Naive thymus-derived CD8-positive, alpha-beta T cell (primary cell): ENCODE measurements at places on chromosomes 5 and 9. TPM values are rescaled to one million over a fixed set of nuclear protein-coding genes. Genes with fewer than 3 reads are reported as not detected.

DNA sequence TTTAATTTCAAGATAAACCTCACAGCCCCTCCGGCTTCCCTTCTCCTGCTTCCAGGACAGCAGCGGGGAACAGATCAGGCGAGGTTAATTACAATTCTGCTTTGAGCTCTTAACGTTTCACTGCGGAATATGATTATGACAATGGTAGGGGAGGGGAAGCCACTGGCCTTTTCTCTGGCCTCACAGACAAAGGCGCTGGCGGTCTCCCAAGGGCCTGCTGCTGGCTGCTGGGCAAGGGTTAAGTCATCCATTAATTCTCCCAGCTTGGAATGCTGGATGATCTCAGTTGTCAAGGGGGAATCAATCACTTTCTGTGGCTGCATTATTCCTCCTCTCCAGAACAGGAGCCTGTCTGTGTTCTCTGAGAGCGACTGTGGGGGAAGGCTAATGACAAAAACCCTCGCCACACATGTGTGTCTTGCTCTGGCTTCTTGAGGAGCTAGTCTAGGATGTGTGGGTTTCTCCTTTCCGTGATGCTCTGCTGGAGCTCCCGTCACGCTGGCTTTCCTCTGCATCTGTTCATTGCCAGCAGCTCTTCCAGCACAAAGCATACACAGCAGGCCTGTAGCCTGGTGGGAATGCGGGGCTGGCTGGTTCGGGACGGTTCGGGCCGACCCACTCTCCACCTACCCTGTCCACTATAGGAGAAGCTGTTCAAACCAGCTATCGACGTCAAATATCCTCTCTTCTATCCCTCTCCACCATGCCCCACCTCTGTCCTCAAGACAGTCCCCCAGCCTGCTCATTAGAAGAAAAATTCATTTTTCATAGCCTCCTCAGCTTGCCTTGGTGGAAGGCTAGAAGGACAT lies 82.8 kb downstream of the DCP2 start:
- H3K27ac ChIP-seq, result peak overlapping the region; percentile 86
- H3K27me3 ChIP-seq, result no peaks in the 10 kb centered on the region
- peak overlapping the region; percentile 71 for H3K4me3 ChIP-seq
- DNase-seq, result no peak
- peaks cover 58% of the 10 kb centered on the region for H3K4me1 ChIP-seq

RALGDS gene
- 93.7 TPM for total RNA-seq

- no peaks in the 10 kb centered on the region for H3K4me1 ChIP-seq
- DNase-seq, result peak; percentile 23
- no peak overlapping the region for H3K27ac ChIP-seq
- no peaks in the 10 kb centered on the region for H3K27me3 ChIP-seq
Observed at GRCh38 chr5:95664204-95664786, 17.7 kb downstream of the RFESD start.

DNA sequence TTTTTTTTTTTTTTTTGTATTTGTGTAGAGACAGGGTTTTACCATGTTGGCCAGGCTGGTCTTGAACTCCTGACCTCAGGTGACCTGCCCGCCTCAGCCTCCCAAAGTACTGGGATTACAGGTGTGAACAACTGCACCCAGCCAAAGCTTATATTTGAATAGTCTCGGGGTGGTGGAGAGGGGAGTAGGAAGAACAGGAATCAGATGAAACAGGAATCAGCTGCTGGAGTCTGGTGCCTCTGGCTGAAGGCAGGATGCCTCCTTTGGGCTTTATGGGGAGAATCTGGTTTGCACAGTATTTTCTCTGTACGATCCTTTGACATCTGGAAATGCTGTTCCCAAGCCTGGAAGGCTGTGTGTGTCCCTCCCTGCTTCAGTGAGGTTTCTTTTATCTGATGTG lies 10.9 kb downstream of the C5orf52 start:
- no peak for DNase-seq
- H3K4me1 ChIP-seq, result no peaks in the 10 kb centered on the region
- H3K27me3 ChIP-seq, result no peaks in the 10 kb centered on the region
- no peaks in the 10 kb centered on the region for H3K36me3 ChIP-seq

DNA sequence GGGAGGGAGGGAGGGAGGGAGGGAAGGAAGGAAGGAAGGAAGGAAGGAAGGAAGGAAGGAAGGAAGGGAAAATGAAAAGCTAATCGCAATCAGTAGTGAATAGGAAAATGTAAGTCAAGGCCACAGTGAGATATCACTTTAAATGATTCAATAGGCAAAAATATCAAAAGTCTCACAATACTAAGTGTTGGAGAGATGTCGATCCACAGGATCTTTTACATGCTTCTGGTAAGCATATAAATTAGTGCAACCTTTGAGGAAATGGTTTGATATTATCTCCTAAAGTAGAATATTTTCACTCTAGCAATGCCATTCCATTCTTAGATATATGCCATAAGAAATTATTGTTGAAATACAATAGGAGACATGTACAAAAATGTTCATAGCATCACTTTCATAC lies 58.4 kb downstream of the FRMD3 start:
- no peak overlapping the region for H3K27ac ChIP-seq
- no peaks in the 10 kb centered on the region for H3K27me3 ChIP-seq
- no peak for DNase-seq
- H3K4me1 ChIP-seq, result no peaks in the 10 kb centered on the region

DNA sequence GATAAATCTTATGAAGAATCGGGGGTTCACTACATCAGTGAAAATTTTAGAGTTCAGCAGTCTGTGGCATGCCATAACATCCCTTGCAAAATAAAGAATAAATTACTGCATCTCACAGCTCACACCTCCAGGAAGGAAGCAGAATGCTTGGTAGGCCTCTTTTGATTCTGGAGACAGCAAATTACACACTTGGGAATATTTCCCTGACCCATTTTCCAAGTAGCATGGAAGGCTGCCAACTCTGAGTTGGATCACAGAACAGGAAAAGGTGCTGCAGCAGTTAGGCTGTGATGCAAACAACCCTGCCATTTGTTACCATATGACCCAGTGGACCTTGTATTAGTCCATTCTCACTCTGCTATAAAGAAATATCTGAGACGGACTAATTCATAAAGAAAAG lies 293.5 kb downstream of the ASTN2 start:
- no peaks in the 10 kb centered on the region for H3K4me1 ChIP-seq
- H3K27ac ChIP-seq, result no peak overlapping the region
- H3K4me3 ChIP-seq, result no peak overlapping the region
- H3K27me3 ChIP-seq, result no peaks in the 10 kb centered on the region
- no peak for DNase-seq

GRCh38 chr5:137438932-137439331 lies 60.2 kb downstream of the SPOCK1 start:
- H3K36me3 ChIP-seq, result no peaks in the 10 kb centered on the region
- H3K4me3 ChIP-seq, result no peak overlapping the region
- DNase-seq, result no peak
- H3K27me3 ChIP-seq, result peaks cover 11% of the 10 kb centered on the region

- H3K36me3 ChIP-seq, result no peaks in the 10 kb centered on the region
- peaks cover 7% of the 10 kb centered on the region for H3K4me1 ChIP-seq
- H3K27me3 ChIP-seq, result peaks cover 19% of the 10 kb centered on the region
- no peak for DNase-seq
Observed at GRCh38 chr5:150672237-150672883, 11.3 kb downstream of the MYOZ3 start.

GRCh38 chr9:127248241-127248640 lies 16.3 kb upstream of the GARNL3 start:
- H3K4me1 ChIP-seq, result peaks cover 11% of the 10 kb centered on the region
- peaks cover 29% of the 10 kb centered on the region for H3K27me3 ChIP-seq
- H3K36me3 ChIP-seq, result no peaks in the 10 kb centered on the region
- no peak for DNase-seq

AHRR gene
- 5.8 TPM for total RNA-seq

DND1 gene
- total RNA-seq, result 3.7 TPM

TEX48 gene
- not detected for total RNA-seq

DNAJA1 gene
- total RNA-seq, result 70.7 TPM

KIF4B gene
- not detected for total RNA-seq

OR1J4 gene
- 0.41 TPM for total RNA-seq

DNA sequence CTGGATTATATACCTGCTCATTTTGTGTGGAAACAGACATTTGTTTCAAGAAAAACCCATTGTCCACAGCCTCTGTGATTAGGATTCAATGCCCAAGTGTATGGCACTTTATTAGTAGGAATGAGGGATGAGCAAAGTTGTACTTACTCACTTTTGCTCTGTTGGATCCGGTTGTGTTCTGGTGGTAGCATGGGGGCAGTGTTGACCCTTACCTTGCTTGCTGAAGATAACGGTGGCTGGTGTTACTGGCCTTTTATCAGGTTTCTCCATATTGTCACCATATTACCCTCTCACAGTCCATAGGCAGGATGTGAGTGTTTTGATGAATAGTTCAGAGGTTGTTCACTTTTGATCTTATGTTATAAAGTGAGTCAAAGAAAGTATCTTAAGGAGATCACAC lies 42.7 kb upstream of the NUDT12 start:
- DNase-seq, result no peak
- no peaks in the 10 kb centered on the region for H3K36me3 ChIP-seq
- H3K27ac ChIP-seq, result no peak overlapping the region
- no peaks in the 10 kb centered on the region for H3K4me1 ChIP-seq
- H3K4me3 ChIP-seq, result no peak overlapping the region

ZDHHC11 gene
- total RNA-seq, result 9.8 TPM

ANKRD55 gene
- total RNA-seq, result not detected

GABRB2 gene
- not detected for total RNA-seq

DNA sequence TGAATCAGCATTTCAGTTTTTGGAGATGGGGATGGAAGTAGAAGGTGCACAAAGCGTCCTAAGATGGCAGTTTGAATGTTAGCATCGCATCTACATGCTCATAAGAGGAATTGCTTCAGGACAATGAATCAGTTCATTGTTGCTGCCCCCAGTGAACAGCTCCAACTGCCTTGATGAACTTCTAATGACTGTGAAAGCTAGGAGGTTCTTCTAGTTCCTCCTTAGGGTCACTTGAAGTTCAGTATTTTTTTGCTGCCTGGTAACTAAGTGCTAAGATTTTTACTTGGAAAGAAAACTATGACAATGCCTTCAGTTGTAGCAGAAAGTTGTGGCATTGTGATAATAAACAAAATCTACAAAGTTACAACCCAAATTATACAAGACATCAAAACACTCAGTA lies 271.6 kb downstream of the RAB3C start:
- H3K27ac ChIP-seq, result no peak overlapping the region
- H3K4me3 ChIP-seq, result no peak overlapping the region
- no peaks in the 10 kb centered on the region for H3K4me1 ChIP-seq
- H3K27me3 ChIP-seq, result peaks cover 14% of the 10 kb centered on the region
- no peaks in the 10 kb centered on the region for H3K36me3 ChIP-seq

DNA sequence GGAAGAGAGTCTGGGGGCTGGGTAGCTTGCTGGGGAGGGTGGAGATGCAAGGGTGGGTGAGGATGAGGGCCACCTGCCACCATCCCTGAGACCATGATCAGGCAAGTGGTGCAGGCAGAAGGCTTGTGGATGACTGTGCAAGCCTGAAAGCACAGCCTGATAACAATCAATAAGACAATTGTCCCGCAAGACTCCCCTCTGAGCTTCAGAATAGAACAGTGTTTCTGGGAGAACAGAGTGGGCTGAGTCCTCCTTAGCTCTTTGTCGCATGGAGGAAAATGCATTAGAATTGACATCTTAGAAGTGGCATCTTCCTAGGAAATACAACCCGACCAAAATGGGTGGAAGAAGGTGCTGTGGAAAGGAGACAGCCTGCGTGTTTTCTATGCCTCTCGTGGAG lies 6.6 kb downstream of the GADD45G start:
- DNase-seq, result no peak
- no peak overlapping the region for H3K4me3 ChIP-seq
- peaks cover 2% of the 10 kb centered on the region for H3K4me1 ChIP-seq
- no peaks in the 10 kb centered on the region for H3K36me3 ChIP-seq
- H3K27me3 ChIP-seq, result no peaks in the 10 kb centered on the region
- H3K27ac ChIP-seq, result no peak overlapping the region

DNA sequence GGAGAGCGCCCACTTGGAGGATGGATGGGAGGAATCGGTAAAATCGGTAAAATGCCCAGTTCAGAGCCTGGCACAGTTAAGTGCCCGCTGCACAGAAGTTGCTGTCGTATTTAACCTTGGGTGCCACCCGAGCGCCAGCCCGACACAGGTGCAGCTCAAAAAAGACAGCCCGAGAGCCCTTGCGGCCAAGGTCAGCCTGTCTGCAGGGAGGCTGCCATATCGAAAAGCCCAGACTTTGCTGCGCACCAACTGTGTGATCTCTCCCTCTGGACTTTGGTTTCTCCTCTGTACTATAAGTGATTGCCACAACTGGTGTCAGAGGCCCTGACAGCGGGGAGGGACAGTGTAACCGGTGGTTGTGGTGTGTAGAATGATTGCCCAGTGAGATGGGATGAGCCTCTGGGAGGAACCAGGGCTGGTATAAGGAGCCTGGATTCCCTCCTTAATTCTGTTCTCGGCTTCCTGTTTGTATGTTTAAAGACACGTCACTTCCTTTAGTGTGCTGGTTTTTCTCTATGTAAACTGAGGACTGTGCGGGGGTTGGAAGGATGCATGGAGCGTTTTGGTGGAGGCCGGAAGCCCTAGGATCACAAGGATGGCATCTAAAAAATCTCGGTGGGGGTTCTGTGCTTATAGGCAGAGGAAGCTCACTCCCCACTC lies 792 bp downstream of the NTMT1 start:
- H3K4me1 ChIP-seq, result peaks cover 34% of the 10 kb centered on the region
- H3K36me3 ChIP-seq, result no peaks in the 10 kb centered on the region
- peak; percentile 39 for DNase-seq
- peak overlapping the region; percentile 95 for H3K27ac ChIP-seq
- peak overlapping the region; percentile 92 for H3K4me3 ChIP-seq
- peaks cover 14% of the 10 kb centered on the region for H3K27me3 ChIP-seq

GRCh38 chr5:137778772-137779564 lies 24.8 kb upstream of the HNRNPA0 start:
- no peak overlapping the region for H3K4me3 ChIP-seq
- H3K4me1 ChIP-seq, result no peaks in the 10 kb centered on the region
- no peaks in the 10 kb centered on the region for H3K36me3 ChIP-seq
- no peak overlapping the region for H3K27ac ChIP-seq

ACOT12 gene
- total RNA-seq, result not detected

DNA sequence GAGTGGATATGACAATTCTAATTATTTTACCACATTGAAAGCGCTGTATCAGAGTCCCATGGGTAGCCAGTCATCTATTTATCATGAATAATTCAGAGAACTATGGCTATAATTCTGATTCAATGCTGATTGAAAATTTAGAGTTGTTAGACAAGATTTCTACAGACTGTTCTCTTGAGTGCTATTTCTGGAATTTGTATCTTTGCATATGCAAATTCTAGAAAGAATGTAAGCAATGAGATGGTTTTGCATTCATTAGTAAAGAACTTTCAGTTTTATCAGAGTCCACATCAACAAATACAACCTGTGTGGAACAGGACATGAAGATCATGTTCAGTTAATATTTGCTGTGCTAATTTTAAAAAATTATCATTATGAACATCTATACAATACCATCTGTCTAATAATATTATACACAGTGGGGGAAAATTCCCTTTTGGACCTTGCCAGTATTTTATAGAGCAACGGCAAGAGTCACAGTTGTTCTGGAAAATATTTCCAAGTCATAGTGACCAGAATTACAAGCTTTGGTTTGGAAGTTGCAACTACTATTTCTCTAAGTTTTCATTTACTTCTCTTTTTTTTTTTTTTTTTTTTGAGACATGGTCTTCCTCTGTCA lies 372.7 kb upstream of the PTGER4 start:
- H3K36me3 ChIP-seq, result no peaks in the 10 kb centered on the region
- H3K4me1 ChIP-seq, result no peaks in the 10 kb centered on the region
- no peaks in the 10 kb centered on the region for H3K27me3 ChIP-seq
- DNase-seq, result no peak
- no peak overlapping the region for H3K27ac ChIP-seq

- H3K4me1 ChIP-seq, result peaks cover 59% of the 10 kb centered on the region
- no peaks in the 10 kb centered on the region for H3K27me3 ChIP-seq
- no peak overlapping the region for H3K27ac ChIP-seq
- H3K4me3 ChIP-seq, result no peak overlapping the region
Observed at GRCh38 chr5:134879456-134879855, 5.3 kb downstream of the TXNDC15 start.

GRCh38 chr5:75546830-75547229 lies 35.1 kb downstream of the POLK start:
- H3K4me3 ChIP-seq, result no peak overlapping the region
